ENCODE measurements at places on chromosomes 5 and 9.

GRCh38 chr9:104841601-104842141, 77.7 kb downstream of the NIPSNAP3B start:
- no peak for DNase-seq

DNA sequence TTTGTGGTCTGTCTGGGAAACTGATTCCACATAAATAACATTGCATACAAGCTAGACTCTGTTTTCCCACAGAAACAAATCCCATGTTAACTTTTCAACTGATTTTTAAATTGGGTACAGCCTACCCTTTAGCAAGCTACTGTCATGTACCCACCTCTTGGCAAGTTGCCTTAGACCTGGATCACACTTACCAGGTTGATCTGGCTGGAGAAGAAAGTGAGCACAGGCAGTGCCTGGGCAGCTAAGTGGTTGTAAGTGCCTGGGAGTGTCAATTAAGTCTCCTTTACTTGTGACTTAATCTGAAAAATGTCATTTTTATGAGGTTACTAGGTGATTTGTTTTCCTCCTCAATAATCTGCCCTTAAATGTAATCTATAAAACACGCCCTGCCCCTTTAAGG, 336.4 kb downstream of the ARL15 start:
- no peak for DNase-seq

- no peak for DNase-seq
These were observed 933 bp downstream of the NEK6 start for GRCh38 chr9:124258607-124259157.

DNA sequence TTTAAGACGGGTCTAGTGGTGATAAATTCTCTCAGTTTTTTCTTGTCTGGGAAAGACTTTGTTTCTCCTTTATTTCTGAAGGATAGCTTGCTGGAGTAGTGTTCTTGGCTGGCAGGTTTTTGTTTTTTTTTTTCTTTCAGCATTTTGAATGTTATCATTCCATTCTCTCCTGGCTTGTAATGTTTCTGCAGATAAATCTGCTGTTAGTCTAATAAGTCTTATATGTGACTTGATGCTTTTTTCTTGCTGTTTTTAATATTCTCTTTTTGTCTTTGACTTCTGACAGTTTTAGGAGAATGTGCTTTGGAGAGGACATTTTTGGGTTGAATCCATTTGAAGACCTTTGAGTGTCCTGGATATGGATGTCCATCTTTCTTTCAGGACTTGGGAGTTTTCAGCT, 16.0 kb downstream of the HSD17B4 start:
- no peak for DNase-seq

DNA sequence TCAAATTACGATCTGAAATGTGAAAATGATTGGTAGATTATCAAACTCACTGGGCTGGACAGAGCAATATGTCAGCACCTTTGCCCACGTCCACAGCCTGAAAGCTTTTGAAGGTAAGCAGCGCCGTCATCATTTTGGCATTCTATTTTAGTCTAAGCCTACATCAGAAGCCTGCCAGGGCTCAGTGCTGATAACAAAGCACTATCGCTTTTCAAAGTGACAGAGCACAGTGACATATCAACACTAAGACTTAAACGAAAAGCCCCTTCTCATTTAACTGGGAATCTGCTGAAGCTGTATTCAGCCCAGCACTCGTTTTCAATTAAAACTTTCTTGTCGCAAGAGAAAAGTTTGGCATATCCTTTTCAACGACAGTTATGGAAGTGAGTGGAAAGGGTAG, 1076.3 kb downstream of the PTPRD start:
- no peak for DNase-seq

Data from non-pigmented ciliary epithelial cell (primary cell).